ENCODE measurements at places on chromosomes 5 and 9. TPM values are rescaled to one million over a fixed set of nuclear protein-coding genes. Genes with fewer than 3 reads are reported as not detected.

The CCL21 gene
- polyA plus RNA-seq: 24.6 TPM

The MYOT gene
- 2.8 TPM for polyA plus RNA-seq

The CTSV gene
- polyA plus RNA-seq: 171 TPM

The MRPL22 gene
- 63.5 TPM for polyA plus RNA-seq

The EIF4EBP3 gene
- 82.7 TPM for polyA plus RNA-seq

DNA sequence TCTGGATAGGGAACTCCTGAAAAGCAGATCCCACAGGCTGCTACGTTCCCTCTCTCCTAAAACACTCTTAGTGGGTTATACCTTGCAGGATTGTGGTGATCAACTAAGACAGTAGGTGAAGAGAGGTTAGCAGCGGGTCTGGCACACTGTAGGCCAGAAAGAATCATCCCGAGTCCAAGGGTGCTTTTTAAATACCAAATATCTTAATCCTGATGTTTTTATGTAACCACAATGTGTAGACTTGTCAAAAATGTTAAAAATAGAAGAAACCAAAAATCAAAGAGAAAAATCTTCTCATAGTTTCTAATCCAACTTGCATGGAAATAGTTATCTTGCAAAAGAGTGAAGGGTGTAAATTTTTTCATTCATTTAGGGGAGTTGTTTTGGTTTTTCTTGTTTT, 52.3 kb upstream of the IFNK start:
- no peak overlapping the region for H3K27ac ChIP-seq
- no peak overlapping the region for H3K4me3 ChIP-seq
- H3K36me3 ChIP-seq: peaks cover 29% of the 10 kb centered on the region

- peaks cover 13% of the 10 kb centered on the region for H3K36me3 ChIP-seq
- DNase-seq: no peak
- H3K4me3 ChIP-seq: no peak overlapping the region
- H3K27ac ChIP-seq: no peak overlapping the region
These were observed 7.8 kb downstream of the NELFB start for GRCh38 chr9:137262909-137263285.

DNA sequence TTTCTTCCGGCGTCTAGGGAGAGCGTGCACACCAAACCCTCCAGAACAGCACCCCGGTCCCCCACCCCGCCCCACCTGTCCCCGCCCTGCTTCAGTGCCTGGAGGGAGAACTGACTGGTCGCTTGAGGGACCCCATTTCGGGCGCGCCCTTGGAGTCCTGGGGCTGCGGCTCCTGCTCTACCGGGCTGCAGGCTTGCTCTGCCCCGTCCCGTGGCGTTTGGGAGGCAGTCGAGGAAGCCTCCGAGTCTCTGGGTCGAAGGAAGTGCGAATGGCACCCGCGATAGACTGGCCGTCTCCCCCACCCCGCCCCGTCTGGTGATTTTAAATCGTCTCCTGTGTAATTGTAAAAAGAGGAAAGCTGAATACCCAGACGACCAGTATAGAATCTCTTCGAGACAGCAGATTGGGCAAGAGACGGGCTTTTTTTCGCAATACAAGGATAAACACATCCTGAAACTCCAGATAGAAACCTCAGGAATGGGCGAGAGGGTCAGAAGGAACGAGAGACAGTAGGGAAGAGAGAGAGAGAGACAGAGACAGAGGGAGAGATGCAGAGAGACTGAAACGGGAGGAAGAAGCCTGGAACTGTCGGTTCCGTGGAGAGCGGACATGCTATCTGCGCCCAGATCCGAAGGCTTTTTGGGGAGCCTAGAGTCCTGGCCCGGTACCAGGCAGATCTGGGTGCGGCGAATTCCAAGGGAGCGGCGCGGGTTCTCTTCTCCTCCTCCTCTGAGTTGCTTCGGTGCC, 9.9 kb downstream of the PRDM6 start:
- H3K4me1 ChIP-seq: no peaks in the 10 kb centered on the region
- H3K4me3 ChIP-seq: no peak overlapping the region
- no peak for DNase-seq
- no peaks in the 10 kb centered on the region for H3K36me3 ChIP-seq
- no peak overlapping the region for H3K27ac ChIP-seq

DNA sequence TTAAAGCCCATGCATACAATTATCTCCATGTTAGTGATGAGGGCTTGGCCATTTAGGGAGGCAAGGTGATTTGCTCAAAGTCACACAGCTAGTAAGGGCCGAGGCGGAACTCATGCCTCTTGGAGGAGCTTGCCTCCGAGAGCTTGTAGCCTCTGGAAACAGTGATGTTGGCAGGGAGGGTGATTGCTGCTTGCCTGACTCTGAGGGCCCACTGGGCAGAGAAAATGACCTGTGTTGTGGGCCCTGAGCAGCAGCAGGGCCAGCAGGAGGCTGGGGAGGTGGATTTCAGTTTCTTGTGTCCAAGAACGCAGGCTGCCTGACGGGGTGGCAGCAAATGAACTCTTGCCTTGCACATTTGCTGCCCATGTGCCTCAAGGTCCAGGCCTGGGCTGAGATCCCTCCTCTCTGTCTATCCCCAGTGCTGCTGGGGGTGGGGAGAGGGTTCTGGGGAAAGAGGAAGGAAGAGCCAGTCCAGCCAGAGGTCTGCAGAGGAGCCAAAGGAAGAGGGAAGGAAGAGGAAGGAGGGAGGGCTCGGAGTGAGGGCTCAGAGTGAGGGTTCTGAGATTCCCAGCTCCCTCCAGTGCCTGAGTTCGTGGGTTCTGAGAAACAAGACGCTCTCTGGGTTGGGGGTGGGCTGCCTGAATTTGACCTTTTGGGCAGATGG, 16.2 kb upstream of the PTGS1 start:
- no peak overlapping the region for H3K27ac ChIP-seq
- no peak for DNase-seq
- no peaks in the 10 kb centered on the region for H3K4me1 ChIP-seq
- no peak overlapping the region for H3K4me3 ChIP-seq
- H3K27me3 ChIP-seq: no peaks in the 10 kb centered on the region

DNA sequence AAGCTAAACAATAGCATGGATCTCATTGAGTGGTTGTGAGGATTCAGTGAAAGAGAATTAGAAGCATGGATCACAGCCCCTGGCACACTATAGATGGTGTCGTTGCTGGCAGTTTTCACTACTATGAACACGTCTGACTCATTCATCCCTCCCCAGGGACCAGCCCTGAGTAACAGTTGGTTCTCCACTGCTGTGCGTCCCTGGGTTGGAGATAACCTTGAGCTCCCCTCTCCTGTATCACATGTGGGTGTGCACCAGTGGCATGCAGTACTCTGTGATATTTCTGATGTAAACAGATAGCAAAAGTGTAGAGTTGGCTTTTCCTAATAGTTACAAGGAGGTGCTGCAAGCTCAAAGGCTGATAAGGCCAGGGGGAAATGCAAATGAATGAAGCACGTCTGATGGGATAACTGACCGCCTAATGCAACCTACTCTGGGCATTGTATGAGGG, 8.8 kb upstream of the LCP2 start:
- no peaks in the 10 kb centered on the region for H3K27me3 ChIP-seq
- no peak overlapping the region for H3K4me3 ChIP-seq
- no peak overlapping the region for H3K27ac ChIP-seq

GRCh38 chr9:119639287-119639955, 270.2 kb upstream of the BRINP1 start:
- DNase-seq: no peak
- no peaks in the 10 kb centered on the region for H3K27me3 ChIP-seq
- H3K4me1 ChIP-seq: no peaks in the 10 kb centered on the region

GRCh38 chr5:68170826-68171558, 44.6 kb upstream of the PIK3R1 start:
- H3K27me3 ChIP-seq: no peaks in the 10 kb centered on the region
- no peak for DNase-seq
- no peak overlapping the region for H3K4me3 ChIP-seq
- H3K4me1 ChIP-seq: peaks cover 3% of the 10 kb centered on the region

DNA sequence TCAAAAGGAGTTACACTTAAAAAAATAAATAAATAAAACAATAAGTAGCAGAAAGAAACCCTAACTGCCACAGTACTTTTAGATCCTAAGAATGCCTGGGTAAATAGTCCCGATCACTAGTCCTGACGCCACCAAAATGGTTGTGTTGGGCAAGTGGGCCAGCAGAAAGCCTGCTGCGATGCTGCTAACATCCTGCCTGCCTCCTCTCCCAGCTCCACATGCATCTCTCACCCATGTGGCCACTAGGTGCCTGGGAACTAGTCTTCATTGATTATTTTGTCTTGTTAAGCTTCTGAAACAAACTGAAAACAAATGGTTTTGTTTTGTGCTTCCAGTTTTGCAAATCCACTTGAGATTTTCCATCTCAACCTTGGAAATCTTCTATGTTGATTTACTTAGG, 54.4 kb upstream of the TRAF1 start:
- no peak for DNase-seq
- H3K36me3 ChIP-seq: no peaks in the 10 kb centered on the region
- H3K27ac ChIP-seq: no peak overlapping the region

DNA sequence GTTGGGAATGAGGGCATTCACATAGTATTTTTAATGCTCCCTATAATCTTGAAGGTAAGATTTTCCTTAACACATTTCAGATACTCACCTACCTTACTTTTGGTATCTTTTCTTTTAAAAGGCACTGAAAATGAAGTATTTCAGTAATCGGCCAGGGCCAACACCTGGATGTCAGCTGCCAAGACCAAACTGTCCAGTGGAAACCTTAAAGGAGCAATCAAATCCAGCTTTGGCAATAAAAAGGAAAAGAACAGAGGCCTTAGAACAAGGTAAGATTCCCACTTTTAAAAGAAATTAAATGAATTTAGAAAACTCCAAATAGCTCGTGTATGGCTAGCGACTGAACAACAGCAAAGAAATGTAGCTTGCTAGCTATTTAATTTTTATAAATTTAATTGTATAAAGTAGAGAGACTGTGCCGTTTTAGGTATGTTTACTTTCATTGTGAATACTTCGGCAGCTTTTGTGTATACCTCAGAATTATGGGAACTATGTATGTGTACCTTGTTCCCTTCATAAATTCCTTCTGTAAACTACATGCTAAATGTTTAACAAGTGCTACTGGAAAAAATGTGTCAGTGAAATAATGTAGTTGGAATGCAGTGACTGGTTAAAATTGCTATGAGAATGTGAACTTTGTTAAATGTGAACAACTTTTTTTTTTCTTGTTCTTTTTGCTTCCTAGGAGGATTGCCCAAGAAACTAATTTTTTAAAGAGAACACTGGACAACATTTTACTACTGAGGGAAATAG, 41.9 kb downstream of the CDK7 start:
- peaks cover 9% of the 10 kb centered on the region for H3K36me3 ChIP-seq
- H3K27me3 ChIP-seq: no peaks in the 10 kb centered on the region
- DNase-seq: peak; percentile 70
- no peak overlapping the region for H3K4me3 ChIP-seq
- no peaks in the 10 kb centered on the region for H3K4me1 ChIP-seq

GRCh38 chr5:19866090-19866450, 121.9 kb downstream of the CDH18 start:
- no peak overlapping the region for H3K27ac ChIP-seq
- H3K27me3 ChIP-seq: no peaks in the 10 kb centered on the region
- H3K36me3 ChIP-seq: no peaks in the 10 kb centered on the region
- no peak for DNase-seq

- no peaks in the 10 kb centered on the region for H3K4me1 ChIP-seq
- no peaks in the 10 kb centered on the region for H3K27me3 ChIP-seq
- no peak overlapping the region for H3K27ac ChIP-seq
- no peak overlapping the region for H3K4me3 ChIP-seq
- no peak for DNase-seq
These were observed 1496.1 kb upstream of the C9orf72 start for GRCh38 chr9:29069376-29069775.

DNA sequence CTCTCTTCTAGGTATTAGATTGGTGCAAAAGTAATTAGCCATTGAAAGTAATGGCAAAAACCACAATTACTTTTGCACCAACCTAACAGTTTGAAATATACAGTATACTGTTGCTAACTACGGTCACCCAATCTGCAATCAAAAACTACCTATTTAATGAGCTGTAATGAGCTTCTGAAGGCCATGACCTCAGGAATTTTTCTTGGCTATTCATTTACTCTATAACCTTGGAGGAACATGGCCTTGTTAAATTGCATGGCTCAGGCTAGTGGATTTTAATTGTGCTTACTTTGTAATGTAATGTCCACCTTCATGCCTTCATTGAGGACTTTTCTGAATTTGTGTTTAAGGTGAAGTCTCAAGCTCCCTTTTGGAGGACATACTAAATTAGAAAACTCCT, 24.7 kb downstream of the DNAH5 start:
- no peaks in the 10 kb centered on the region for H3K4me1 ChIP-seq
- no peak overlapping the region for H3K4me3 ChIP-seq
- no peak for DNase-seq
- no peak overlapping the region for H3K27ac ChIP-seq
- H3K27me3 ChIP-seq: no peaks in the 10 kb centered on the region

DNA sequence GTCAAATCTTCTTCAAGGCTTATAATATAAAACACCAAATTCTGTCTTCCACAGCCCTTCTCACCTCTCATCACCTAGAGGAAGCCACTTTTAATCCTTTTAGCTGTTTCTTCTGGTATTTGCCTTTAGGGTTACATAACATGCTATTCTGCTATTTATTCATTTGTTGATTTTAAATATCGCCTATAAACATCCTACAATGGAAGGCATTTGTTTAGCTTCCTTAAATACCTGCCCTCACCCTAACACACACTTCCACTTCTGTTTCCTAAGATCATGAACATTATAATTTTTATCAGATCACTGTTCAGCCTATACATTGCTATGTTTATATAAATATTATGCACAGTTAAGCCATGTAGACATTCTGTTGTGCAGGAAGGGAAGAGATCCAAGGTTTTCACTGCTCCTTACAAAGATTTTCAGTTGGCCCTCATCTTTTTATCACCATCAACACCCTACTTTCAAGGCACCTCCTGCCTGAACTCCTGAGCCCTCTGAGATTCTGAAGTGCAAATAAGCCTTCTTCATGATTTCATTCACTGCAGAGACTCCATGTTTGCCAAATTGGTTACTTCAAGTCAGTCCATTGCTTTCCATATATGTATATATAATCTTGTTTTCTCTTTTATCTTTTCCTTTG, 356.9 kb upstream of the ACTBL2 start:
- H3K27me3 ChIP-seq: no peaks in the 10 kb centered on the region
- no peaks in the 10 kb centered on the region for H3K4me1 ChIP-seq
- no peak for DNase-seq
- no peaks in the 10 kb centered on the region for H3K36me3 ChIP-seq
- H3K4me3 ChIP-seq: no peak overlapping the region

DNA sequence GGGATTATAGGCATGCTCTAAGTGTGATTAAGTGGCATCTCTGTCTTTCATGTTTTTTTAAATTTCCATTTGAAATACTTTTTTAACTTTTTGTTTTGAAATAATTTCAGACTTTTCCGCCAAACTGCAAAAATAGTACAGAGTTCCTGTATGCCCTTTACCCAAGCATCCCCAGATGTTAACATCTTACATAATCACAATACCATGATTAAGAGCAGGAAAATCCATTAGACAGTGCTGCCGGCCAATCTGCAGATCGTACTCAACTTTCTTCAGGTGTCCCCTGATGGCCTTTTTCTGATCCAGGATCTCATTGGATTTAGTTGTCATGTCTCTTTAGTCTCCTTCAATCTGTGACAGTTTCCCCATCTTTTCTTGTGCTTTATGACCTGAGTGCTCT, 49.0 kb downstream of the ERGIC1 start:
- no peak overlapping the region for H3K4me3 ChIP-seq
- no peaks in the 10 kb centered on the region for H3K4me1 ChIP-seq
- H3K36me3 ChIP-seq: peaks cover 56% of the 10 kb centered on the region
- no peak overlapping the region for H3K27ac ChIP-seq
- DNase-seq: no peak
